ENCODE measurements at places on chromosomes 7 and 10.

DNA sequence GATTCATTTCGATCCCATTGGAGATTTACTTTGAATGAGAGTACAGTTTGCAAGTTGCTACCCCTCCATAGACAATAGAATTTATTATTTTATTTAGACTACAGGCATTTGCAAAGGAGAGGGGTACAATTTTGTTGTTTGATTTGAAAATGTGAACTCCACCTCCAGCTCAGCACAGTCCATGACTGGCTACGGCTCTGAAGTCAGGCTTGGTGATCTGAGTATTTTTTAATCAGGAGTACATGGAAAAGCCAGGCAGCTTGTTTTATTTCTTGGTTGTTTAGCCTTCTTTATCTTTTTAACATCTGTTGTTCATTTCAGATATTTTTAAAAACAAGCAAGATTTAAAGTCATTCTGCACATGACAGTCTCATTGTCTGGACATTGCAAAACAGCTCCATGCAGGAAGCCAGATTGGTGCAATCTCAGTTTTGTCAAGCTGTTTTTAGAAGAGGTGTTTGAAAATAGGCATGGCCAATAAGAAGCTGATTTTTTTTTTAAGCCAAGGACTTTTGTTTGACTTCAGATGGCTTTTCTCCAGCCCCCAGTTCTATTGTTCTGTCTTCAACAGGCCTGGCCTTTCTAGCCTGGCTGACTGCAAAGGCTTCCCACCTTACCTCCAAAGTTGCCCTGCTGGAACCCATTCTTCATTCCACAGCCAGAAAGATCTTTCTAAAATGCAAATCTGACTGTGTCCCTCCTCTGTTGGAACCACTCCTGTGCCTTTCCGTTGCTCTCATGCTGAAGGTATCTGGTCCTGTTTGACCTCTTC is 12.2 kb downstream of the PLXDC2 start:
- no peak for DNase-seq

- peak; percentile 95 for DNase-seq
Measured at GRCh38 chr10:28532337-28533185, at the start of gene WAC. Gene WAC, plus strand, starts transcription at chr10:28533118. Its CDS starts 462 bp downstream, at chr10:28533580.

DNA sequence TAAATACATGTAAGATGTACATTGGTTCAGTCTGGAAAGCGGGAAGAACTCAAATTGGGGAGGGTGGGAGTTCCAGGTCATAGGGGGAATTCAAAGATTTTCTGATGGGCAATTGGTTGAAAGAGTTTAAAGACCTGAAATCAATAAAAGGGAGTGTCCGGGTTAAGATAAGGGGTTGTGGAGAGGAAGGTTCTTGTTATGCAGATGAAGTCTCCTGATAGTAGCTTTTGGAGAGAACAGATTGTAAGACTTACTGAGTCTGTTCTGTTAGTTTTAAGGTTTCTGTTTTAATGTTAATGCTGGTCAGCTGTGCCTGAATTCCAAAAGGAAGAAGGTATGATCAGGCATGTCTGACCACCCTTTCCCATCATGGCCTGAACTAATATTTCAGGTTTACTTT is 48.8 kb downstream of the SDHAF3 start:
- no peak for DNase-seq

DNA sequence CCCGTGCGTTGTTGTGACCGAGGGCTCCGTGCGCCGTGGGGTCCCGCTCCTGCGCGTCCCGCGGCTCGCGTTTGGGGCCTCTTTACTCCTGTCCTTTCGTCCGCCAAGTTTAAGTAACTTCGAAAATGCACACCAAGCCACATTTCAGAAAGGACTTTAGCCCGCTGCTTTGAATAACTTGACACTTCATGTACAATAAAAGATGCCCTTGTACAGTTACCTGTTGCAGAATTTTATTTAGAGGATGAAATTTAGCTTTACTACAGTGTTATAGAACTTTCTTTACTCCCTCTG is 459 bp downstream of the SUGCT start:
- DNase-seq: no peak

GRCh38 chr7:45514944-45515343 is 59.2 kb upstream of the ADCY1 start:
- DNase-seq: no peak

DNA sequence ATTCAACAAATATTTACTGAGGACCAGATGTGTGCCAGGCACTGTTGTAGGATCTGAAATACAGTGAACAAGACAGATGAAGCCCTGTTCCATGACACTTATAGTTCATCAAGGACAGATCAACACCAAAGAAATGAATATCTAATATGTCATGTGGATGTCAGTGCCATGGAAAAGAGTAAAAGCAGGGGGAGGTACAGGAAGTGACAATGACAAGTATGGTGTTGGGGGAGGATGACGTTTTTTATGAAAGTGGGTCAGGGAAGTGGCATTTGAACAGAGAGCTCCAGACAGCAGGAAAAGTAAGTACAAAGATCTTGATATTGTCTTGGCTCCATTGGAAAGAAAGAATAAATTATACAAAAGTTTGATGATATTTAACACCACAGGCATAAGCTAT is 7.0 kb upstream of the SFMBT2 start:
- DNase-seq: no peak

- DNase-seq: peak; percentile 17
Measured at GRCh38 chr7:123748171-123748733, 551 bp downstream of the WASL start.

GRCh38 chr10:129772468-129773358 is 191.4 kb downstream of the EBF3 start:
- DNase-seq: no peak

DNA sequence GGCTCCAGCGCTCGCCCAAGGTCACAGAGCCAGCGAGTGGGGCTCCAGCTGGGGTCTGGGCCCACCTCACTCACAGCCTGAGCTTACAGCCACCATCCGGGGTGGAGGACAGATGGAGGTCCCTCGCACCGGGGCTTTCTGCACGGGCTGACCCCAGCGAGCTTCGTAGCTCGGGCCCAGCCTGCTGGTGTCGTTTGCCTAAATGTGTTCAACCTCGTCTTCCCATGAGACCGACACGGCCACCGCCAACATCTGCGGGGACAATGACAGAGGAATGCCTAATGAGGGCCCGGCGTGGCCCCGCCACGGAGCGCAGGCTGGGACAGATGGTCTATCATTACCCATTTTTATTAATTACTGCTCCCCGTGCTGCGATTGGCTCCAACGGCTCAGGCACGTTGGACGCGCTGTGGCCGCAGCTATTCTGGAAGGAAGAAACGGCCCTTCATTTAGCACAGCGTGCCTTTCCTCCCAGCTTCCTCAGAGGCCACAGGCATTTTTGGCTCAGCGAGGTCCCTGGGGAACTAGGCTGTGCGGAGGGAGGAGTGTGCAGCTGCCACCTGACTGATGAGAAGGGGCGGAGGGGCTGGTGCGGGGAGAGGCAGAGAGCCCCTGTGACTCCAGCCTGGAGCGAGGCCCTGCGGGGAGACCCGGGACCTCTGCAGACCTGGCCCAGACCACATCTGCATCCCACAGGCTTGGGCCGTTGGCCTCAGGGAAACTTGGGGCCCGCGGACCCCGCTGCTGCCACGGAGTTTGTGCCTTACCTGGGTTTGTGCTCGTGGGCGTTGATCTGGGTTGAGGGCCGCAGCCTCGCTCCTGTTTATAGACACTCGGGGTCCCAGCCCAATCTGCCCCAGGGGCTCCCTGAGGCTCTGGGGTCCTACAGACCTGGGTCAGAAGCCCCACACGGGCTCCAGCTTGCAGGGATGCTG is 22.9 kb upstream of the ELFN1 start:
- DNase-seq: no peak

DNA sequence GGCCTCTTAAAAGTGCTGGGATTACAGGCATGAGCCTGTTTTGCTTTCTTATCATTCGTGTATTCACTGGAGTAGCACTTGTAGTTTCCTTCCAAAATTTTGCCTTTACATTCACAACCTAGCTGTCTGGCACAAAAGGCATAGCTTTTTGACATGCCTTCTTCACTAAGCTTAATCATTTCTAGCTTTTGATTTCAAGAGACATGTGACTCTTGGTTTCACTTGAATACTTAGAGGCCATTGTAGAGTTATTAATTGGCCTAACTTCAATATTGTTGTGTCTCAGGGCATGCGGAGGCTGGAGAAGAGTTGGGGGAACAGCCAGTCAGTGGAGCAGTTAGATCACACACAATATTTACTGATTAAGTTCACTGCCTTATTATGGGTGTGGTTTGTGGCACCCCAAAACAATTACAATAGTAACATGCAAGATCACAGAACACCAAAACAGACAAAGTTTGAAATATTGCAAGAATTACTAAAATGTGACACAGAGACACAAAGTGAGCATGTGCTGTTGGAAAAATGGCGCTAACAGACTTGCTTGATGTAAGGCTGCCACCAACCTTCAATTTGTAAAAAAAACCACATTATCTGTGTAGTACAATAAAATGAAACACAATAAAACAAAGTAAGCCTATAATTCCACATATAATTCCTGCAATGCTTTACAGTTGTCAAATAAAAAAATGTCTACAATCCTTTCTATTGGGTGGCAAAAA is 43.1 kb downstream of the BRAF start:
- DNase-seq: no peak

DNA sequence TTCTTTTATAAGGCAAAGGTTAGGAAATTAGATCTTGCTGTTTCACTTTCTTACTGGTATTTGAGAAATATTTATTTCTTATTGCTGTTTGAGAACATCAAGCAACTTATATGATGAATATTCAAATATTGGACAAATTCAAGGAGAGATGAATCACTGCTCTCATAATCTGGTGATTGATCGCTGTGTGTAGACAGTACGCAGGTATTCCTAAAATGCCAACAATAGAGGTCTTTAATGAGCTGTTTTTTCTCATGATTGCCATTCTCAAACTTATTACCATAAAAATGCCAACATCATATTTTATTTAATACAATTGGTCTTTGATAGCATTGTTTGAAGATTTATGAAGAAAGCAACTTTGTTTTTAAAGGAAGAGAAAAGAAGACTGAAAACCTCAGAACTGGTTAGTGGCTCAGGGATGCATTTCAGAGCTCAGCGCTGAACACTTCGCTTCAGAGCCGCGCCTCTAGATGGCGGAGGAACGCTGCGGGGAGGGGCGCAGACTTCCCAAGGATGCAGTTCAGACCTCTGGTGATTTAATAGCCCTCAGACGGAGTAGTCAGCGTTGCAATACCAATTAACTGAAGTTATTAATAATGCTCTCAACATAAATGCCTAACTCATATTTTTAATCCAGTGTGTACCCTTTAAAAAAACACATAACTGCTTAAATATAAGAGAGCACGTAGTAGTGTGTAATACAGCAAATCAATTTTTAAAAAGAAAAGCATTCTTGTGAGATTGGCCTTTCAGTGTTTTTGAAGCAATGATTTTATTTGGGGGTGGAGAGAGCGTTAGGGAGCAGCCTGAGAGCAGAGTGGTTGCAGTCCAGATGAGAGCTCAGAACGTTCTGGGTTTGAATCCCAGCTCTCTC is 38.5 kb upstream of the STEAP4 start:
- DNase-seq: no peak

All from stimulated activated CD8-positive, alpha-beta memory T cell treated with anti-CD3 and anti-CD28 coated beads, Interleukin-2, amount 100 ng/mL, for 48 hours (primary cell).